ENCODE measurements at places on chromosomes 11 and 22.
A peak's percentile ranks its signal among the peaks of the same experiment; 100 is the strongest.

DNA sequence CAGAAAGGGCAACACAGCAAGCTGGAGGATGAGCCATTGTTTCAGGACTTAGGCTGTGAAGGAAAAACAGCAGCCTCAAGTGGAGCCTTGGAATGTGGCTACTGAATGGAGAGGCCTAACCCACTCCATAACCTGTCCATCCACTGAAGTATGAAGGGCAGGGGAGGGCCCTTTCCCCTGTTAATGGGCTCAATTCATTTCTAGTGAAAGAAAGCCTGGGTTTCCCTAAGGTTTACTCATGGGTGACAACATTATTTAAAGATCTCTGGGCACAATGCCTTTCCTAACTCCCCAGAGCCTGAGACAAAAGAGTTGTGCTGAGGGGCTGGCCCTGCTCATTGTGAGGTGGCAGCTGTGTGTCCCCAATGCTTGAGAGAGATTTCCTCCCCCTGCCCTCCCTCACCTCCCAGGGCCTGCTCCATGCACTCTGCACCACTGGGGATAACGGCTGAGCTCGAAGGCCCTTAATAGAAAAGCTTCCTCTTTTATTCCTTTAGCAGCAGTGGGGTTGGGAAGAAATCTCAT, 83.8 kb downstream of the ME3 start:
- DNase-seq: no peak

GRCh38 chr22:16975155-16975885, 32.7 kb downstream of the GAB4 start:
- DNase-seq: no peak

GRCh38 chr11:19661827-19662226, 50.8 kb upstream of the NAV2 start:
- DNase-seq: no peak

- DNase-seq: peak; percentile 9
These were observed 11.3 kb downstream of the TRIM66 start for GRCh38 chr11:8671193-8671612.

DNA sequence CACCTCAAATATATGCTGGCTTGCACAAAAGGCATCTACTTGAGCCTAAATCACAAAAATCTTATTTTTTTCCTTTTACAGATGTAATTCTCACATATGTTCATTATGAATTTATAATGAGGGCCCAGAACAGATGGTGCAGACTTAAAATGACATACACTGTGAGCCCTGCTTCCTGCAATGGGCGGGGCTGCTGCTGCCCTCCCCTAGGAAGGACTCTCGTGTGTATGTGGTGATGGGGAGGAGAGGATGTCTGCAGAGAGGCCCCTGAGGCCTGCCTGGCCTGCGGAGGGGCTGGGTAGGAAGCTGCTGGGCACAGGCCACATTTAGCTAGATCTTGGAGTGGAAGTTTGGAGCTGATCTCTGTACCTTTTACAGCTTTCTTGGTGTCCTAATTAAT, 233.4 kb upstream of the KIRREL3 start:
- no peak for DNase-seq

- no peak for DNase-seq
These were observed 95.7 kb downstream of the PDE2A start for GRCh38 chr11:72578566-72578965.

DNA sequence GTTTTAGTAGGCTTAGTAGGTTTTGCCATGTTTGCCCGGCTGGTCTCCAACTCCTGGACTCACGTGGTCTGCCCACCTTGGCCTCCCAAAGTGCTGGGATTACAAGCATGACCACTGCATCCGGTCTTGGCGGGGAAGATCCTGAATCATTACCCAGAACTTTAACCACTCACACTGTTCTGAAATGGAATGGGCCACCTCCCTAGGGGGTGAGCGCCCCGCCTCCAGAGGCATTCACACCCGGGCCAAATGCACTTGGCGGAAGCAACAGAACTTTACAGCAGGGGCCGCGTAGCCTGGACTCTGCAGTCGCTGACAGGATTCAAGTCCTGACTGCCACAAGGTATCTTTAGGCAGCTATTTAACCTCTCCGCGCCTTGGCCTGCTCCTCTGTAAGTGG, 5.4 kb downstream of the CCDC86 start:
- no peak for DNase-seq

DNA sequence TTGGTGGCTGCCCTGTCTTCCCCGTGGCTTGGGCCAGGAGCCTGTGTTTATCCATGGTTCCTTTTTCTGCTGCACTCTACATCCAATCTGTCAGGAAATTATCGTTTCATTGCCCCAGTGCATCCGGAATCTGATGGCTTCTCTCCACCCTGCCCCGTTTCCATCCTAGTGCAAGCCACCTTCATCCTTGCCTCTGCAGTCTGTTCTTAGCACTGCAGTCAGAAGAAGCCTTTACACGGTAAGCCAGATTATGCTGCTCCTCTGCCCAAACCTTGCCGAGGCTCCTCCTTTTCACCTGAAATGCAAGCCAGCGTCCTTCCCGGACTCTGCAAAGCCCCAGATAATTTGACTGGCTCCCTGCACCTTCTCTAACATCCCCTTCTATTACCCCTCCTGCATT, 45.1 kb downstream of the PARVG start:
- DNase-seq: no peak

DNA sequence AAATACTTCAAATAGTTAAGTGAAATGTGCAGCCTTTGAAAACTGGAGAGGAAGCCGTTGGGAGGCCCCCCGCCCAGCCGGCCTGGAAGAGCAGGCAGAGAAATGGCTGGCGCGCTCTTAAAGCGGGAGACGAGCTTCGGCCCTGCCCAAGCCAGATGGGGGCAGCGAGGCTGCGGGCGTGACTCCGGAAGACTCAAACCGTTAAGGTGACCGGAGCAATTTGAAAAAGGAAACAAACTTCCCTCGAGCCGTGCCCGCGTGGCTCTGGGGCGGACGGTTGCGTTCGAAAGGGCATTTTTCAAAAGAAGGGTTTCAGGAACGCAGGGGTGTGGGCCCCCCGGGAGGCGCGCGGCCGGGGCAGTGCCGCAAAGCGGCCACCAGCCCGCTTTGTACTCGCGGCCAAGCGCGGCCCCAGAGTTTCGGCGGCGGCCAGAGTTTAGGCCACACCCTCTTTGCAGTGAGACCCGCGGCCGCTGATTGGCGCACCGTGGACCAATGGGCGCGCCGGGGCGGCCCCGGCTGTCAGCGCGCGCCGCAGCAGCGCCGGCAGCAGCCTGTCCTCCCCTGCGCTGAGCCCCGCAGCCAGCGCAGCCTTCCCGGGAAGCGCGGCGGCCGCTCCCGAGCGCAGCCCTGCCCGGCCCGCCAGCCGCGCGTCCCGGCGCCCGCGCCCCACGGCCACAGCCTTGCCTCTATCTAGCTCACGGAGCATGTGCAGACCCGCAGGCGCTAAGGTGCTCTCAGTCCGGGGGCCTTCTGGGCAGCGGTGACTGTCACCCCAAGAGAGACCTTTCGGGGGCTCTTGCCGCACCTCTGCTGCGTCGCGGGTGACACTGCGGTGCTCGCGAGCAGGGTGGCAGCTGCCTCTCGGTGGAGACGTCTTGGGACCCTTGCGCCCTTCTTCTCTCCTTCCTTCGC, at the start of gene NAV2:
NAV2 (plus strand) TSS at position 557 of the 915 bp plus-strand sequence. CDS start 859 bp downstream, outside the sequence.
- peak; percentile 36 for DNase-seq

DNA sequence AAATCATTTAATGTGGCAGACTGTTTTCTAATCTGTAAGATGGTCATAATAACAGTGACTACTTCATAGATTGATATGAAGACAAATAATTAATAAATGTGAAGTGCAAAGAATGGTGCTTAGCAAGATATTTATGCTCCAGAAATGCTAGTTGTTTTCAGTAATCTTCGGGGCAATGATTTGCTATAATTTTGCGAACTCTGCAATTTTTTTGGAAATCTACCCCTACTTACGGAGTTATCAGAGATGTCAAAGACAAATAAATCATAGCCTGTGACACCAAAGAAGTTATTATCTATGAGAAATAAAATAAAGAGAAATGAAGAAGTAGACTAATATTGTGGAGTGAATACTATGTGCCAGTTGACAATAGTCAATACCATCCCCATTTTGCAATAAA, 634.1 kb upstream of the LRRC4C start:
- DNase-seq: no peak

DNA sequence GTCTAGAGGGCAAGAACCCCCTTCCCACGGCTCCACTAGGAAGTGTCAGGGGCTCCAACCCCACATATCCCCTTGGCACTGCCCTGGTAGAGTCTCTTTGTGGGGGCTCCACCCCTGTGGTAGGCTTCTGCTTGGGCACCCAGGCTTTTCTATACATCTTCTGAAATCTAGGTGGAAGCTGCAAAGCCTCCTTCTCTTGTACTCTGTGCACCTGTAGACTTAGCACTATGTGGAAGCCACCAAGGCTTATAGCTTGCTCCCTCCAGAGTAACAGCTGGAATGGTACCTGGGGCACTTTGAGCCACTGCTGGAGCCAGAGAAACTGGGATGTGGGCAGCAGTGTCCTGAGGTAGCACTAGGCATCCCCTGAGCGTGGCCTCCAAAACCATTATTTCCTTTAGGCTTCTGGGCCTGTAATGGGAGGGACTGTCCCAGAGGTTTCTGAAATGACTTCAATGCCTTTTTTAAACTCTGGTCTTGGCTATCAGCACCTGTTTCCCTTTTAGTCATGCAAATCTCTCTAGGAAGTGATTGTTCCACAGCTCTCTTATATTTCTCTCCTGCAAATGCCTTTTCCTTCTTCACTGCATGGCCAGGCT, 68.4 kb downstream of the TRAF6 start:
- no peak for DNase-seq

DNA sequence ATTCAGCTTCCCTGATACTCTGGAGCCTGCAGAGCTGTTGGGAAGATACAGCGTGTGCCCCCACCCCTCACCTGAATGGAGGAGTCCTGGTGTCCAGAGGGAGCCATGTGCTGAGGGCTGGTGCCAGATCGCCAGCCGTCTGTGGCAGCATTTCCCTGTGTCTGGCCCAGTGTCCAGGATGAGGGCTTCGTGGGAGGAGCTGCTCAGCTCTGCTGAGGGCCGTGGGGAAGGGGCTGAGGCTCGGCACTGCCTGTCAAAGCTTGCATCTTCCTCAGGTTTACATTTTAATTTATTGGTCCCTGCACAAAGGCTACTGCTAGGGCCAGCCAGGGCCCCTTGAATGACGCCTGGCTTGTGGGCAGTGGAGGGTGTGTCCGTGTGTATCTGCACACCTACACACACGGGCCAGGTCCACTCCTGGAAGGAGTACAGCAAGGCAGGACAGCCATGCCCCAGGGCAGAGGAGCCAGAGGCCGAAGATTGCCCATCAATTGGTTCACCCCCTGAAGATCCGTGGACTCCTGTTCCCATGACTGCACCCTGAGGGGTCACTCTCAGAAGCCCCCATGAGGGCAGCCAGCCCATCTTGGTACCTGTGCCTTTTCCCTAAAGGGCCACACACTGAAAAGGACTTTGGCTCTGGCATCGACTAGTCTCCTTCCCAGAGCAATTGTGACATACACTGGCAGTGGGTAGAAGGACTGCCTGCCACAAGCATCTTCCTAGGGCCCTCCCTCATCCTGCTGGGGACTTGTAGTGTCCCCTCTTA, 107.7 kb upstream of the PARVA start:
- no peak for DNase-seq

- no peak for DNase-seq
These were observed 12.2 kb downstream of the FAR1 start for GRCh38 chr11:13680501-13681264.

DNA sequence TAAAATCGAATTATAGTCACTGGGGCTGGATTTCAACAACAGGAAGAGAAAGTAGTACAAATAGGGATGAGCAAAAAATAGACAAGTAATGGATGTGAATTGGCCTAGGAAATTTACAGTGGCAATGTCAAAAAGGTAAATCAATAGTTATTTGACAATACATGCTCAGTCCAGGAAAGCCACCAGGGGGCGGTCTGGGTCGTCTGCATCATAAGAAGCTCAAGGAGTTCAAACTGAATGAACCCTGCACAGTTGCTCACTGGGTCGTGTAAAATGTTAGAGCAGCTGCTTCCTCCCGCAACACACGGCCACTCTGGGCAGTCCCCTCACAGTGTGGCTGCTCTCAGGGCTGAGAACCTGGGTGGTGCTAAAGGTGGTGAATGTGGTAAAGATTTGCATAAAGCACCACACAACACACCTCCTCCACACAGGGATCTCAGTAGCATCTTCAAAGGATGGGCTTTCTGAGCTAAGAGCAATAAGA, 85.9 kb downstream of the ZNF280B start:
- peak; percentile 14 for DNase-seq

- DNase-seq: no peak
These were observed 6.4 kb downstream of the NAT10 start for GRCh38 chr11:34111722-34112270.

- no peak for DNase-seq
These were observed 77.2 kb downstream of the RDX start for GRCh38 chr11:110219006-110219785.

Data from GOT3 (cell line).